ENCODE measurements at places on chromosomes 2 and 18.

- no peak for DNase-seq
Observed at GRCh38 chr2:84735389-84735788, 145.5 kb downstream of the TRABD2A start.

- no peak for DNase-seq
Observed at GRCh38 chr2:27860111-27860510, 30.1 kb downstream of the RBKS start.

- no peak for DNase-seq
Observed at GRCh38 chr2:157056200-157056676, 201.3 kb upstream of the GALNT5 start.

GRCh38 chr18:68314403-68314802 lies 400.5 kb downstream of the TMX3 start:
- DNase-seq = no peak

GRCh38 chr2:236706288-236706687 lies 136.7 kb downstream of the ACKR3 start:
- DNase-seq = no peak

DNA sequence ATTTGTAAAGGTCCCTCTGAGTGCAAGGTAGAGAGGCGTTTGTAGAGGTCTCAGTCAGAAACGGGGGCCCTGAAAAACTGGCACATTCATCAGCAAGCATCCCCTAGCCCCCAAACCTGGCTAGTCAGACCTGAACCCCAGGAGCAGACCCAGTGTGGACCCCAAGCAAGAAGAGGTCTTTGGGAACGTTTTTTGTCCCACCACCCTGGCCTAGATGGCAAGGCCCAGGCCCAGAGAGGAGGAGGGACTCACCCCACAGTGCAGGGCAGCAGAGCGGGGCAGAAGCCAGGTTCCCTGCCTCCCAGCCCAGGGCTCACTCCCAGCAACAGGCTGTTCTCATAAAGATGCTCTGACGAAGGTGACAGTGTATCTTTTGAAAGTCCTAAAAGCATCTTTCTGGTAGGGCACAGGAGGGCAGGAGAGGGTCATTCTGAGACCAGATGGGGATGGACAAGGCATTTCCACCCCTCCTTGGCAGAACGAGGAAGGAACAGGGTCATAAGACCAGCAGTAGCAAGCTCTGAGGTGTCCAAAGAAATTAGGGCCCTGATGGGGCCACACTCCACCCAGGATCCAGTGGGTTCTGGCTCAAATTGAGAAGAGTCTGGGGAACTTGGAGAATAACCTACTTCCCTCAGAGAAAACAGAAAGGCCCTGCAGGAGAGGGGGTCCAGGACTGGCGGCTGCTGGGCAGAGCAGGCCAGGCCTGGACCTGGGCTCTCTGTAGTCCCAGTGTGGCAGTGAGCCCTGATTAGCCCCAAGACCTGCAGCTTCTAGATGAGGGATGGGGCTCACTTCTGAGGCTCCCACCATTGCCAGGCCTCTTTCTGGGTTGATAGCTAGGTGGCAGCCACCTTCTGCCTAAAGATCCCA lies 18.2 kb downstream of the ADRA2B start:
- no peak for DNase-seq

GRCh38 chr2:177972782-177973181 lies 99.8 kb downstream of the PDE11A start:
- no peak for DNase-seq

GRCh38 chr2:195238826-195239225 lies 418.2 kb upstream of the SLC39A10 start:
- no peak for DNase-seq

DNA sequence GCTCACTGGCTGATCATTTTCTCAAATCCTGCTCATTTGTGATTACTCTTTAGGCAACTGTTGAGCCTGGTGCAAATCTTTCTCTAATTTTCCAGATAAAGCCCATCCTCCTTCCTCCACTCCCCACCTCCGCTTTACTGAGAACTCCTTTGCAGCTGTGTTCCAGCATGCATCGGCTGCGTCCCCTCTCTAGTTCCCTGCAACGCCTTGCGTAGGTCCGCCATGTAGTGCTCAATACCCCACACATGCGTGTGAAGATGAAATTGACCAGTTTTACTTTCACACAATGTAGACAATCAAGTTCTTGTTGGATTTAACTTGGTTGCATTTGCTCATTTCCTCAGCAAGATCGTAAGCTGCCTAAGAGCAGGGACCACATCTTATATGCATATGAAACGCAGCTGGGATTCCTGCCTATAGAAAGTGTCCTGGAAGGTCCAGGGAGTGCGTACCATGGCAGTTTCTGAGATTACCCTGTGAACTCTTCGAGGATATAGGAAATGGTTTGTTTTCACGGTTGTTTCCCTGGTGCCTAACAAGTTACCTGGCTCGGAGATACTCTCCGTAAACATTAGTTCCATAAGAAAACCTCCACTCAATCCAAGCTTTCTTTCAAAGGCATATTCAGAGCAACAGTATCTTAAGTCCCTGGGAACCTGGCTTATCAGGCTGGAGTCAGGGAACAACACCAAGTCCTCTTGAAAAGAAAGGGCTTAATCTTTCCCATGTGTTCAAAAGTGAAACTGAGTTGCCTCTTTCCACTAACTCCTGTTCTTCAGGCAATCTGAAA lies 766.4 kb upstream of the ID2 start:
- no peak for DNase-seq

GRCh38 chr2:128442891-128443302 lies 124.2 kb upstream of the HS6ST1 start:
- DNase-seq = no peak

DNA sequence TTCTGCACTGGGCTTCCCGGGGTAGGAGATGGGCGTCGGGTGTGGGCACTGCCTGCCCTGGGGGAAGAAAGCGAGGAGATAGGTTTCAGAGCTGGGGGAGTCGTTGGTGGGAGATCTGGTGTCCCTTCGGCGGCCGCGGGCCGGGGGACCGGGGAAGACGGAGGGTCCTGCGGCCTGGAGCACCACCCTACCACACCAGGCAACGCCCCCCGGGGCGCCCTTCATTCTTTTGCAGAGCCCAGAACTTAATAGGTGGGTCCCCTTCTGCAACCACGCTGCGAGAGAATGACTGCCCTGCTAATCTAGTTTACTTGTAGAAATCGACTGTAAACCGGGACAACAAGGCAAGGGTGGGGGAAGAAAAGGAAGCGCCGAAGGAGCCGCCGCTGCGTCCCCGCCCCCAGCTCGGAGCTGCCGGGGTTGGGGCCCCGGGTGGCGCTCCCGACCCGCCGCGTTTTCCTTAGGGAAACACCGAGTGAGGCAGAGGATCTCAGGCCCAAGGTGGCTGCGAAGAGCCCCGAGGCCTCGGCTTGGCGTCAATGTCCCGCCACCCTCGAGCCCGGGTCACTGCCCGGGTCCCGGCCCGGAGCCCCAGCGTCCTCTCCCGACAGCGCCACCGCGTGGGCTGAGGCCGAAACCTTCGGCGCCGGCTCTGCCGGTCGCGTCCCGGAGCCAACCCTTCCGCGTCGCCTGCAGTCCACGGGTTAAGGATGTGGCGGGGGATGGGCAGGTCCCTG lies 5.4 kb upstream of the SATB2 start:
- no peak for DNase-seq

- no peak for DNase-seq
Observed at GRCh38 chr2:7358865-7359447, 441.7 kb downstream of the RNF144A start.

DNA sequence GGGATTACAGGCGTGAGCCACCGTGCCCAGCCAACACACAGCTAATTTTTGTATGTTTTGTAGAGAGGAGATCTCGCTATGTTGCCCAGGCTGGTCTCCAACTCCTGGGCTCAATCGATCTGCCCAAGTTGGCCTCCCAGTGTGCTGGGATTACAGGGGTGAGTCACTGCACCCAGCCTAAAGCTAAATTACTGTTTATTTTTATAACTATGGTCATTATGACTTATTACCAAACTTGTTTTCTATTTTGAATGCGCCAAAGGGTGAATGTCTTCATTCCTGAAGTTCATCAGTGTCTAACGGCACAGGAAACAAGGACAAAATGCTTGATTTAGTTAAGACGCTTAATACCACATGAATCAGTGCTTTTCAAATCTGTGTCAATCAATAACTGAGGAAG lies 38.9 kb upstream of the GREB1L start:
- no peak for DNase-seq

- no peak for DNase-seq
Observed at GRCh38 chr18:46301571-46301970, 197.4 kb downstream of the HAUS1 start.

DNA sequence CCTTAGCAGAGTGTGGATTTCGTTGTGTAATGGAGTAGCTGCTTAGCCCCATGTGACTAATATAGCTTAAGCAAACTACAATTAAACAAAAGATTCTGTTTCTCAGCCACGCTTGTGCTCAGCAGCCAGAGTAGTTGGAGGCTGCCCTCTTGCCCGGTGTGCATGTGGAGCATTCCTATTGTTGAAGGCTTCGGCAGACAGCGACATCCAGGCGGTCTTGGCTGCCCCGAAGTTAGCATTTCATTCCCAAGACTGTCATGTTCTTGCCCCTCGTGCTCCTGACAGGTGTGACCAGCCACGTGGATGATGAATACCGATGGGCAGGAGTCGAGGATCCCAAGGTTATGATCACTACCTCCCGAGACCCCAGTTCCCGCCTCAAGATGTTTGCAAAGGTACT lies 2.4 kb downstream of the IMP4 start:
- no peak for DNase-seq

- no peak for DNase-seq
Observed at GRCh38 chr2:43491065-43491639, 104.7 kb downstream of the THADA start.

DNA sequence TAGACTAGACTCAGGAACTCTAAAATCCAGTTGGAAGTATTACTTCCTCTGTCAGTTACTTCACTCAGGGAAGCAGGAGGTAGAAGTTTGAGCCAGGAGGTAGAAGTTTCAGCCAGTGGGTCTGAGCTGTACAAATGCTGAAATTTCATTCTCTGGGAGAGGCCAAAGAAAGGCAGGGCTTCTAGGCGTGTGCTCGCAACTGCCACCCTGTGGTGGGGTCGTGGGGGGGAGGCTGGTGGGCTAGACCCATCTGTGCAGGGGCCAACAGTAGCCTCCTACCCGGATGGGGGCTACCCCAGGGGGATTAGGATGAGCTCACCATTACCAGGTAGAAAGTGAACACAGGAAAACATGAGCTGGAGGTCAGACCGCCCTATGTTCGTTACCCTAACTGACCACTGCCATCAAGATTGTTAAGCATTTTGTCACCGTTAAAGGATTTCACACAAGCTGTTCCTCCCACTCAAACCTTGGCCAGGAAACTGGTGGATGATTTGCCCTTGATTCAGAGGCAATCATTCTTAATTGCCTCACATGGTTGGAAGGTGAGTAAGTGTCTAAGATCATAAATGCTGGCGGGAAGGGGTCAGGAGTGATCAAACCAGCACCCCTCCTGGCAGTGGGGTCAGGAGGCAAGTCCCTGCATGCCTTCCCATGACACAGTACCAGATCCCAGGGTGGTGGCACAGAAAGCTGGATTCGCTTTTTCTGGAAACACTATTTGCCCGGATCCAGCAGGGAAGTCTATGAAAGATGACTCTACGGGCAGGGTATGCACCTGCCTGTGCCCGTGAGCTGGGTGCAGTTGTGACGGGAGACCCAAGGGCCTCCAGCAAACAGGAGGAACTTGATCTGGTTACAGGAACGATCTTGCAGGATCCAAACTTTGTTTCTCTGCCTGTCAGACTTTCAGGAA lies 5.2 kb upstream of the FHL2 start:
- no peak for DNase-seq

- DNase-seq = peak; percentile 18
Observed at GRCh38 chr18:10560452-10561045, 34.7 kb downstream of the NAPG start.

DNA sequence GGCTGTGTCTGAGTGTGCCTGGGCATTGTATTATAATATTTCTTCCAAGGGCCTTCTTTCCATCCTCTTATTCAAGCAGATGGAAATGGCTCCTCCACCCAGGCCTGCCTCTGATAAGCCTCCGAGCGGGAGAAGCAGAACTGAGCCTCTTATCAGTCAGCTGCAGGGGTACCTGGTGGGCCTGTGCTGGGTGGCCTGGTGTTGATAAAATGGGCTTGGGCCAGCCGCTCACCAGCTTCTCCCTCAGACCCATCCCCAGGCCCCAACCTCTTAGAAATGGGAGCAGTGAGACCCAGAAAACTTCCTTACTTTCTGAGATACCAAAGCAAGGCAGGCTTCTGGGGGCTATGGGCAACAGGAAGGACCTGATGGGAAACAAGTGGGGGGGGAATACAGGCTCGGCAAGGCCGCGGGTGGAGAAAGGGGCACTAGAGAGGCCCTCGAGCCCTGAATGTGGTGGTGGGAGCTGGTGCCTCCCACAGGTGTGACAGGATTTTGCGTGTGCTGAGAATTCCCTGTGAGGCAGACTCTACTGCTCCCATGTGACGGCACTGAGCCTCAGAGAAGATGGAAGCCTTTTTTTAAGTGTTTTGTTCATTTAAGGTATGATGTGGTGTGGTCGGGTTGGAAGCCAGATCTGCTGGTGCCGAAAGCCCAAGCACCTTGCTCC lies 18.3 kb downstream of the GYPC start:
- DNase-seq = no peak

- no peak for DNase-seq
Observed at GRCh38 chr2:174779361-174779928, 15.2 kb upstream of the CHRNA1 start.

- DNase-seq = no peak
Observed at GRCh38 chr2:237708491-237708890, 81.1 kb downstream of the LRRFIP1 start.

GRCh38 chr2:237772513-237772912 lies 26.1 kb upstream of the RBM44 start:
- DNase-seq = no peak

GRCh38 chr2:85800586-85800985 lies 46.8 kb downstream of the ATOH8 start:
- no peak for DNase-seq

GRCh38 chr2:176729706-176730569 lies 460.7 kb downstream of the MTX2 start:
- DNase-seq = no peak

GRCh38 chr2:157413326-157414035 lies 30.4 kb downstream of the CYTIP start:
- DNase-seq = no peak

Measured in stimulated activated CD8-positive, alpha-beta memory T cell treated with anti-CD3 and anti-CD28 coated beads, Interleukin-4, amount 100 ng/mL, for 1 hour (primary cell).